ENCODE measurements at places on chromosomes 11 and 22.

DNA sequence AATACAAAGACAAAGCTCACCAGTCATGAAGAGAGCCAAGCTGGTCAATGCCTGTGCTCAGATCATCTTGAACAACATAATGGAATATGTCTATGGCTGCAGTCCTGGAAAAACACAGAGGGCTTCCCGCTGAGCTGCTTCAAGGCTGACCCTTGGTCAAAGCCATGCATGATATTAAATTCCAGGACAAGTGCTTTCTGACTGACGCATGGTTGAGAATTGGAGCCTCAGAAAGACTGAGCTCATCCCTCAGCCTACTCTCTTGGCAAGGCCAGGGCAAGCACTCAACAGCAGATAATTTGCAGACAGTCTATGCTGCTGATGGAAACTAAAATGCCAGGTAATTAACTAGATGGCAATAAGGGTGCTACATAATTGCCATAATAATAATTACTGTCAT lies 89.2 kb downstream of the GALNT18 start:
- no peak for DNase-seq

GRCh38 chr11:57179681-57180080 lies 2.1 kb upstream of the LRRC55 start:
- no peak for DNase-seq

- no peak for DNase-seq
Measured at GRCh38 chr11:105834461-105834860, 187.6 kb downstream of the MSANTD4 start.

GRCh38 chr11:69445131-69445470 lies 36.4 kb upstream of the LINC01488 start:
- DNase-seq: no peak

DNA sequence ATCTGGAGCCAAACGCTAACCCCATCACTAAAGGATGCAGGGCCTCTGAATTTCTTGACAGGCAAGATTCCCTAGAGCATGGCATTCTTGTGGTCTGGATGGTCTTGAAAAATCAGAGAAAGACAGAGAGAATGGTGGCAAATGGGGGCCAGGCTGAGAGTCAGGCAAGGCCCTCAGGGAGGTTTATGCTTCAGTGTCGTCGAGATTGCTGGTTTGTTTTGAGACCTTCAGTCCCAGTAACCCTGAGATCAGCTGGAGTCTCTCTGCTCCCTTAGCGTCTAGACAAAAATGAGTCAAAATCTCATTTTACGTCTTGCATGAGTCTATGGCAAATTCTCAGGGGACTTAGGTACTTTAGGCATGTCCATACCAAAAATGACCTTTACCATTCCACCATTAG lies 539.3 kb downstream of the SOX6 start:
- no peak for DNase-seq

- DNase-seq: no peak
Measured at GRCh38 chr11:72423840-72424239, 10.5 kb downstream of the CLPB start.

DNA sequence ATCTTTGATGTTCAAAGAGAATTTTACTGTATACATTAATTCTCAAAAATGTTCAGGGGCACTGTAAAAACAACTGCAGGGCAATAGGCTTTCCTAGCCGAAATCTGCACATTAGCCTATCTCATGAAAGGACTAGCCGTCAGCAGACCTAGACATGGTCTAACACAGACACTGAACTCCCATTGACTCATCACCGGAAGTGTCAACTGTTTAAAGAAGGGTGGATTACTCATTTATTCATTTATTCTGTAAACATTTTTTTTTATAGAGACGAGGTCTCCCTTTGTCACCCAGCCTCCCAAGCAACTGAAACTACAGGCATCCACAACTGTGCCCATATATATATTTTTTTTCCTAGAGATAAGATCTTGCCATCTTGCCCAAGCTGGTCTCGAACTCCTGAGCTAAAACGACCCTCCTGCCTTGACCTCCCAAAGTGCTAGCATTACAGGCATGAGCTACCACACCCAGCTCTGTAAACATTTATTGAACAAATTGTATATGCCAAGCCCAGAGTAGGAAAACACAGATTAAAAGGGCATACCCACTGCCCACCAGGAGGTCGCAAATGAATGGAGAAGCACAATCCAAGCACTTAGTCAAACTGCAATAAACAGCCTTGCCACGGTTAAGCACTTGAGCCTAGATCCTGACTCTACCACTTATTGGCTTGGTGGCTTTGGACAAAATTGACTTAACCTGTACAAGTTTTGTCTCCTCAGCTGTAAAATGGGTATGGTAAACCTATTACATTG lies 26.6 kb downstream of the RAB30 start:
- no peak for DNase-seq

DNA sequence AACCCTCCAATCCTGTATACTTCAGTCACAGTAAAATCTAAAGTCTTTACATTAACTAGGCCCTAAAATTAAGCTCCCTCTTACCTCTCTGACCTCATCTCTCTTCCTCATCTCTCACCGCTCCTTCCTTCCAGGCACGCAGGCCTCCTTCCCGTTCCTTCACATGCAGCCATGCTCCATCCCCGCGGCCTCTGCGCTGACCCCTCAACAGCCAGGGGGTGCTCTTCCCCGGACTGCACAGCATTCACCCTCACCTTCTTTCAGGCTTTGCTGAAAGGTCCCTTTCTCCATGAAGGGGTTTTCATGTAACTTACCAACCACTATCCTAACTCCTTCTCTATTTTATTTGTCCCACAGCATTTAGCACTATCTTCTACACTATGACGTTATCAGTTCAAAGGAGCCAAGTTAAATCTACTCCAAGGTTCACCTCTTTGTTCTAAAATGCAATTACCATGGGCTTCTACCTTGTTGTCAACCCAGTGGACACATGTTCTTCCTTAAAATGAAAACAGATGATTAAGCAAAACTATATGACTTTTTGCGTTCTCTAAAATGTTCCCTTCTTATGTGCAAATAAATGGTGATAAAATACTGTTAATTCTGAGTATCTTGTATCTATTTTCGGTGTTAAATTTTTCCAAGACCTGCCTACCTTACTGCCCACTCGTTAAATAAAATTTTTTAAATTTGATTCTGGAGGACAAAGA lies 57.8 kb upstream of the APOA1 start:
- no peak for DNase-seq

DNA sequence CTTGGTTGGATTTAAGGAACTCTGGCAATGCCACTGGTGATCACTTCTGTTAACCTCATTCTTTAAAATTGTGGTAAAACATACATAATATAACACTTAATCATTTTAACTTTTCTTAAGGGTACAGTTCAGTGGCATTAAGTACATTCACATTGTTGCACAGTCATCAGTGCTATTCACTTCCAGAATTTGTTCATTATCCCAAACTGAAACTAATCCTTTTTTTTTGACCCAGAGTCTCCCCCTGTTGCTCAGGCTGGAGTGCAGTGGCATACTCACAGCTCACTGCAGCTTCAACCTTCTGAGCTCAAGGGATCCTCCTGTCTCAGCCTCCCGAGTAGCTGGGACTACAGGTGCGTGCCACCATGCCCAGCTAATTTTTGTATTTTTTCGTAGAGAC lies 10.6 kb downstream of the ELF5 start:
- DNase-seq: no peak

- DNase-seq: no peak
Measured at GRCh38 chr22:24145446-24146193, 35.7 kb upstream of the SUSD2 start.

GRCh38 chr22:50136581-50137015 lies 33.9 kb upstream of the PANX2 start:
- DNase-seq: no peak

- no peak for DNase-seq
Measured at GRCh38 chr11:35210876-35211546, 72.0 kb downstream of the CD44 start.

GRCh38 chr11:57364851-57365660 lies 15.9 kb downstream of the PRG3 start:
- DNase-seq: no peak

DNA sequence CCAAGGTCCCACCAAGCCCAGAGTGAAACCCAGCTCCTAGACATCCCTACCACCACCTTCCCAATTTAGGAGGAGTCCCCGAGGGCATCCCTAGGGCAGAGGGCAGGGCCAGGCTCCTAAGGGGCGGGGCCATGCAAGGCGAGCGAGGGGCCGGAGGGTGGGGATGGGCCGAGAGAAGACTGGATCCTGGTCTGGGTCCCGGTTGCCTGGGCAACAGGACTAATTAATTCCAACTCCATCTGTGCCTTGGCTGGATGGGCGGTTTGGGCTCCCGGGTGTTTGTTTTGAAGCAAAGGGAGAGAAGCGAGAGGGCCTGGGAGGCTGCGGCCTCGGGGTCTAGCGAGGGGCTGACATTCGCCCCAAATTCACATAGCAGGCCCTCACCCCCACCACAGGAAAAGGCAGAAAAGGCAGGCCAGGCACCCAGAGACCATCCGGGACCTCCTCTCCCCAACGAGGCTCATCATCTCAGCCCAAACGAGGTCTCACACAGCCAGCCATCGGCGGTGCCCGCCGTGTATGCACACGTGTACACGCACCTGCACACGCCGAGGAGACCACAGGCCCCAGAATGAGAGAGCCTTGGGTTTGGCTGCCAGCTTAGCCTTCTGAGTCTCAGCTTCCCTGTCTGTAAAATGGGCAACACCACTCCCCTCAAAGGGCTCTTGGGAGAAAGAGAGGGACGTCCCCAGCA lies 23.9 kb downstream of the ELFN2 start:
- no peak for DNase-seq

GRCh38 chr11:116185551-116185950 lies 587.2 kb downstream of the BUD13 start:
- DNase-seq: no peak

DNA sequence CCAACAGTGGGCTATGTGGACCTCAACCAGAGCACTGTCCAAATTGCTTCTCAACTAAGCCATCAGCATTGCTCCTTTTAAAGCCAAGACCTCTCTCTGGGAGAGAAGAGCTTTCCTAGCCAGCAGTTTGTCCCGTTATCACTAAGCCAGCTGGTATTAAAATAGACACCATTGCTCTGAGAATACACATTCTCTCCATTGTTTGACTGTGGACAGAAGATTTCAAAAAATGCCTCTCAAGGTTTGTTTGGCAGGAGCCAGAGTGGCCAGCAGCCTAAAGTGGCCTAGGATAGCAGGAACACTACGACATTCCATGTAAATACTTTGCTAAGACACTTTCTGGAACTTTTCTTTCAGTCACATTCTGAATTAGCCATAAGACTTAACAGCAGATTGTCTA lies 41.3 kb downstream of the EIF4ENIF1 start:
- DNase-seq: no peak

- no peak for DNase-seq
Measured at GRCh38 chr11:61880031-61880430, 11.3 kb downstream of the FADS3 start.

DNA sequence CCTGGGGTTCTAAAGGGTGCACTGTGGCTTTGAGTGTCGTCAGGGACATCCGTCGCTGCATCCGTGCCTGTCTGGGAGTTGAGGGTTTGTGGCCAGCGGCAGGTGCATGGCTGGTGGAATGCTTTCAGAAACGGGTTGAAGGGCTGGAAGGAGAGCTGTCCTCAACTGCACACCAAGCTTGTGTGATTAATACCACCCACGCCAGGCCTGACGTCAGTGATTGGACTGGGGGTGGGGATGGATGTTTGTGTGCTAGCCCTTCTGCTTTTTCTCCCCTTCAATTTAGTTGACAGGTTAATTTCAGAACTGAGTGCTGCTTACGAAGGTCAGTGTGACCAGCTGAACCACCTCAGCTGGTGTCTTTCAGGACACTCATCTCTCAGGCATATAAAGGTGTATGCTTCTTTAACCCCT lies 3.2 kb upstream of the GAB2 start:
- DNase-seq: no peak

- DNase-seq: no peak
Measured at GRCh38 chr22:21876486-21877176, 9.2 kb upstream of the MAPK1 start.

- DNase-seq: peak; percentile 21
Measured at GRCh38 chr11:132158091-132158490, 787.7 kb downstream of the NTM start.

DNA sequence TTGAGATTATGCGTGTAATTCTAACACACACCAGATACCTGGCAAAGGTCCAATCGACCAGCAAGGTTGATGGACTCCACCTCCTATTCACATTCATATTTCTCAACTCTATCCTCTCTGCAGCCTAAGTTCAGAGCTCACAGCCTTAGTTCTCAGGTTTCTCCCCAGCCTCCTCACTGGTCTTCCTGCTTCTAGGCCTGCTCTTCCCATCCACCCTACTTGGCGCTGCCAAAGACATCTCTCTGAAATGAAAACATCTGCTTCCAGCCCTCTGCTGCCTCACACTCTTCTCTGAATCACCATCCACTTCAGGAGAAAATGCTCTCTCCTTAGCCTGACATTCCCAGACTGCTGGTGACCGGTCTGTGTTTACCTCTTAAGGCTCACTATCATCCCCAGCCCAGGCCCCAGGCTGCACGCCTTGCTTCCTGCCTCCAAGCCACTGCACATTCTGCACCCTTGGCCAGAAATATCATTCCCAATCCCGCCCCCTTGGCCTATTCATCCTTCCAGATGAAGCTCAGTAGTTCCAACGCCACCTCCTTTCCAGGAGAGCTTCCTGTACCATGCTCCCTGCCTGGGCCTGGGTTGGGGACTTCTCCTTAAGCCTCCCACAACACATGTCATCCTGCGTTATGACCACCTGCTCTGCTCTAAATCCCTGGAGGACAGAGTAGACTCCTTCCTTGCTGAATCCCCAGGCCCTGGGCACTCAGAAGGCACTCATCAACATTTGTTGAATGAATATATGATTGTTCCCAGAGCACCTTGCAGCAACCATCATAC lies 3.5 kb downstream of the ARRB1 start:
- DNase-seq: no peak
